ENCODE measurements at places on chromosomes 11 and 22. TPM values are rescaled to one million over a fixed set of nuclear protein-coding genes. Genes with fewer than 3 reads are reported as not detected.

GRCh38 chr11:37558619-37559210 lies 960.7 kb upstream of the RAG2 start:
- no peak for DNase-seq

- no peak for DNase-seq
Measured at GRCh38 chr22:37138849-37139561, 10.7 kb downstream of the IL2RB start.

TRIM34 gene
- total RNA-seq, result 7.8 TPM

GRCh38 chr11:11421509-11421908 lies 68.5 kb upstream of the CSNK2A3 start:
- DNase-seq, result no peak

TREH gene
- not detected for total RNA-seq

DNA sequence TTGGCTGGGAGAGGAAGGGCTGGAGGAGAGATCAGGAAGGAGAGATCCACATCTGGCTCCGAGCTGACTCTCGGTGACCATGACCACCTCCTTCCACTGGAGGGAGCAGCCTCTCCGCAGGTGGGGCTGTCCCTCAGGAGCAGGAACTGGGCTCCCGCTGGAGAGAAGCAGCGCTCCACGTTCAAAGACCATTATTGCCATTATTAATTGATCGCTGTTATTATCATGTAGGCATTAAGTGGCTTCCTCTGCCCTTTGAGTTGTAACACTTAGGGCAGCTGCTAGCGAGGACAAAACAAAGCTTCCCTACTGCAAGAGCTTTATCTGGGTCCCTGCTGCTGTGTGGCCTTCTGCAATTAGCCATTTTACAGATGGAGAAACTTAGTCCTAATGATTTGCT lies 251.9 kb downstream of the ST3GAL4 start:
- peak; percentile 11 for DNase-seq

BACE1-AS gene
- total RNA-seq, result 3.1 TPM

DNA sequence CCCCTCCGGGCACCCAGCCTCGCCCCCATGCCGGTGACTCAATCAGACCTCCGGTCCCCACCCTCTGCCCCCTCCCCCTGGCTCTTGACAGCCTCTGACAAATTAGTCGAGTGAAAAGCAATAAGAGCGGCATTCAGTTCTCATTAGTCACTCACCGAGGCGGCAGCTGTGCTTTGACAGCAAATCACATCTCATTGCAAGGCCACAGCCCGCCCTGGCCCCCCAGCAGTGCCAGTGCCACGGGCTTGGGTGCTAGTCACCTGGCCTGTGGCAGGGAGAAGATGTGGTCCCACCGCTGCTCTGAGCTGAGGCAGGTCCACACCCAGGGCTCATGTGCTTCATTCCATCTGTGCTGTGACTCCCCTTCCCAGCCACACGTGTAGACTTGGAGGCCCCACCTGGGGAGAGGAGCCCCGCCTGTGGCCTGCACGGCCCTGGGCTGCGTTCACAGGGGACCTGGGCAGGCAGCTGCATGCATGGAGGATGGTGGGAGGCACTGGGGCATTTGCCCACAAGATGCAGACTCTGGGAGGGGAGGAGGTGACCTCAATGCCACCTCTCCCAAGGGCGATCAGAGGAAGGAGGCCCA lies 7.4 kb upstream of the TH start:
- DNase-seq, result no peak

- no peak for DNase-seq
Measured at GRCh38 chr22:37317698-37318210, 35.4 kb downstream of the CYTH4 start.

DNA sequence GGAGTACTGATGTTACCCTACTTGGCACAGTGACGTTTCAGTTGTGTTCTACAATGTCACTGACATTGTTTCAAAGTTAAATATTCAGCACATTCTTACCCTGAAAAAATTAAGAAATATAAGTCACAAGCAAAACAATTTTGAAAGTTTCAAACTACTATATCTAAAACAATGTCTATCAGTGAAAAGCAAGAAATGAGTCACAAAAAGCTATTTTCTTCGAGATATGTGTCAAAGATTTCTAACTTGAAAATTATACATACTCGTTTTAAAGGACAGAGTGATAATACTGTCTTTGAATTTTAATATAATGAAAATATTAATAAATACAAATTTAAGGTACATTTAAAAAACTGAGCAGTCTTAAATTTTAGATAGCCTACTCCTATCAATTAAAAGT lies 42.9 kb downstream of the RDX start:
- DNase-seq, result no peak
